ENCODE measurements at places on chromosomes 5 and 9. TPM values are rescaled to one million over a fixed set of nuclear protein-coding genes. Genes with fewer than 3 reads are reported as not detected.

Gene NRG2
- total RNA-seq: 2.8 TPM

Gene FOXI1
- total RNA-seq: 0.59 TPM

Gene PCDHB7
- total RNA-seq: not detected

Gene LEAP2
- total RNA-seq: 1.4 TPM

Gene GBGT1
- total RNA-seq: 7.2 TPM

Gene PCDHB12
- not detected for total RNA-seq

Gene MEGF9
- total RNA-seq: 2.7 TPM

Gene SREK1
- 16.9 TPM for total RNA-seq

Gene SPATA31C1
- not detected for total RNA-seq

Gene OTP
- not detected for total RNA-seq

Gene CCNI2
- total RNA-seq: 0.27 TPM

Gene KCNN2
- total RNA-seq: not detected

Gene EGFLAM
- total RNA-seq: not detected

Gene TCF7
- total RNA-seq: 8.9 TPM

Gene FAM169A
- total RNA-seq: 18.8 TPM

Gene DIPK1B
- 11.5 TPM for total RNA-seq

Gene NR5A1
- not detected for total RNA-seq

Gene RASEF
- total RNA-seq: 0.92 TPM

Gene OGN
- 0.33 TPM for total RNA-seq

Gene OR13C9
- total RNA-seq: not detected

Gene TENT4A
- total RNA-seq: 14.6 TPM

Gene SOHLH1
- total RNA-seq: not detected

Gene TICAM2
- total RNA-seq: 6.3 TPM

Gene GRIN3A
- total RNA-seq: not detected

Gene SHOC1
- not detected for total RNA-seq

Gene HTR4
- total RNA-seq: not detected

Gene TMED9
- total RNA-seq: 310 TPM

Gene FOXD4L4
- not detected for total RNA-seq

Gene NEUROG1
- not detected for total RNA-seq

Gene GNA14
- not detected for total RNA-seq

Gene ZCCHC10
- total RNA-seq: 20.5 TPM

Gene TIMD4
- not detected for total RNA-seq

Gene ADAMTS2
- total RNA-seq: 141 TPM

Gene GABRA1
- total RNA-seq: not detected

Gene GRXCR2
- total RNA-seq: not detected

Gene ABLIM3
- 3.8 TPM for total RNA-seq

Gene F2RL1
- total RNA-seq: 1.2 TPM

Gene CFAP157
- not detected for total RNA-seq

Gene CHSY3
- not detected for total RNA-seq

Gene INSYN2B
- total RNA-seq: 7.8 TPM

Gene IL33
- 0.25 TPM for total RNA-seq

Gene TAF11L9
- total RNA-seq: not detected

Gene C5orf46
- total RNA-seq: not detected

Gene RAI14
- 34.6 TPM for total RNA-seq

Gene PTBP3
- total RNA-seq: 16.3 TPM

Gene ZFR
- 95.5 TPM for total RNA-seq

Gene PDE8B
- 0.62 TPM for total RNA-seq

Gene ANKRD20A1
- not detected for total RNA-seq

Gene DMRTA1
- total RNA-seq: not detected

Gene HEXB
- 208 TPM for total RNA-seq

Gene LHX6
- not detected for total RNA-seq

Gene TMEM161B
- 16.3 TPM for total RNA-seq

Gene WDR38
- total RNA-seq: not detected

Gene AGXT2
- total RNA-seq: not detected

Gene SLC23A1
- total RNA-seq: not detected

Gene SLC25A2
- not detected for total RNA-seq

Gene SLC6A18
- total RNA-seq: not detected
